H1 (cell line): ENCODE measurements at places on chromosomes 16 and 17. TPM values are rescaled to one million over a fixed set of nuclear protein-coding genes. Genes with fewer than 3 reads are reported as not detected.
A peak's percentile ranks its signal among the peaks of the same experiment; 100 is the strongest.

- DNase-seq: no peak
Observed at GRCh38 chr17:79246225-79247190, 171.9 kb downstream of the ENGASE start.

DNA sequence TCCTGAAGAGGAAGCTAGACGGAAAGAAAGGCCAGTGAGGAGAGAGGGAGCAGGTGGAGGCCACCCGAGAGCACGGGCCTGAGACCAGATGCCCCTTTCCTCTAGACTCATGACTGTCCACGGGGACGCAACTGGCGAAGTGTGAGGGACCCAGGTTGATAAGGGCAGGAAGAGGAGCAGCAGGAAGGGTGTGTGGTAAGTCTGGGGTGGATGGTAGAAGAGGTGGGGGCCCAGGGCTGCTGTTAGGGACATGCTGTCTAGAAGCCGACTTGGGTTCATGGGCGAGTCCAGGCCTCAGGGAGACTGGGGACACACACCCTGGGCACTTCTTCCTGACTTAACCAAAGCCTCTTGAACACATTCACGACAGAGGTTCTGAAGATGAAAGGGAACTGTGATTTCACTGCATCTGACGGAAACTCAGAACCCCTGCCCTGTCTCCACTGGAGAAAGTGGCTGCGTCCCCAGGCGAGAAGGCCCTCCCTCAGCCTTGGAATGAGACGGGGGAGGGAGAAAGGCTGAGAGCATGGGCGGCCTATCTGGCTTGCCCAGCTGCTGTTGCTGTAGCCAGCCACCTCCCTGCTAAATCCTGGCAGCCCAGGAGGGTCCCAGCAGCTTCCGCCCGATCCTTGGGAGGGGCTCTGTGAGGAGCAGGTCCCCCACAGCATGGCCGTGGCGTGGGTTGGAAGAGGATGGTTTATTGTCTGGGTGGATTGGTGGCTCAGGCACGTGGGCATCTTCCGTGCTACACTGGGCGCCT, 6.0 kb downstream of the HIC1 start:
- no peak for DNase-seq

GRCh38 chr16:86387468-86388440, 122.6 kb upstream of the FOXF1 start:
- DNase-seq: no peak

- no peak for DNase-seq
Observed at GRCh38 chr16:82735186-82735585, 108.4 kb downstream of the CDH13 start.

- DNase-seq: peak; percentile 86
Observed at GRCh38 chr17:19744922-19745757, 3.0 kb downstream of the ALDH3A1 start.

GRCh38 chr16:13038591-13038990, 137.2 kb downstream of the SHISA9 start:
- DNase-seq: no peak

DNA sequence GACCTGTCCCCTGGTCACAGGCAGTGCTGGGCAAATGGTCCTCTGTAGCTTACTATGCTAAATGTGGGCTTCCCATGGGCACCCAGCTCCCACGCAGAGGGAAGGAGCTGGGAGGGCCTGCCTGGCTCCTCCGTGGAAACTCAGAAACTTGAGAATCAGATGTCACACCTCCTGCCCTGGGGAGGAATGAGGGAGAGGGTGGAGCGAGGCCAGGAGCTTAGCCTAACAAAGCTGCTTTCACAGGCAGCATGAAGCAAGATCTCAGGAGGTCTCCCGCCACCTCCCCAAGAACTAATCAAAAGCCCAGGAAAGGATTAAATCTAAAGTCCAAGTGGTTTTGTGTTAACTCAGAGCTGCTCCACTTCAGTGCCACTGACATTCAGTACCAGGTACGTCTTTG, 33.6 kb upstream of the XYLT2 start:
- no peak for DNase-seq

SPATA22 gene
- polyA plus RNA-seq: 0.06 TPM in 1 of 2 replicates, not detected in the other
